ENCODE measurements at places on chromosomes 4 and X. TPM values are rescaled to one million over a fixed set of nuclear protein-coding genes. Genes with fewer than 3 reads are reported as not detected.

GRCh38 chr4:172787111-172787510 is 381.5 kb upstream of the GALNT7 start:
- DNase-seq: no peak

GRCh38 chr4:1092983-1093361 is 20.4 kb downstream of the RNF212 start:
- DNase-seq: no peak

The IBSP gene
- total RNA-seq: not detected

DNA sequence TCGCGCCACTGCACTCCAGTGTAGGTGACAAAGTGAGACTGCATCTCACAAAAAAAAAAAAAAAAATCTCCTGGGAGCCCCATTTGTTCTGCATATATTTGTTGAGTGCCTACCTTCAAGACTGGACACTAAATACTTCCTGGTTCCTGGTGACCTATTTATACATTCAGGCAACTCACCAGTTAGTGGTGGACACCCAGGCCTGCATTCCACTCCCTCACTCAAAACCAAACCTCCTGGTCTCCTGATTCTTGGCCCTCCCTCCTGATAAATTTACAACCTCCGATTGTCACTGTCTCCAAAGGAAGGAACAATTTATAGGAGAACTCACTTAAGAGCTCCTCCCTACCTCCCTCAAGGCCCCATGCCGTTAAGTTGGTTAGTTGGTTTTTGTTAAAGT is 3.1 kb downstream of the SYAP1 start:
- DNase-seq: no peak

The TEC gene
- 7.2 TPM for total RNA-seq

GRCh38 chrX:110412971-110413726 is 54.5 kb downstream of the RTL9 start:
- peak; percentile 29 for DNase-seq

The NKAP gene
- total RNA-seq: 7.3 TPM

DNA sequence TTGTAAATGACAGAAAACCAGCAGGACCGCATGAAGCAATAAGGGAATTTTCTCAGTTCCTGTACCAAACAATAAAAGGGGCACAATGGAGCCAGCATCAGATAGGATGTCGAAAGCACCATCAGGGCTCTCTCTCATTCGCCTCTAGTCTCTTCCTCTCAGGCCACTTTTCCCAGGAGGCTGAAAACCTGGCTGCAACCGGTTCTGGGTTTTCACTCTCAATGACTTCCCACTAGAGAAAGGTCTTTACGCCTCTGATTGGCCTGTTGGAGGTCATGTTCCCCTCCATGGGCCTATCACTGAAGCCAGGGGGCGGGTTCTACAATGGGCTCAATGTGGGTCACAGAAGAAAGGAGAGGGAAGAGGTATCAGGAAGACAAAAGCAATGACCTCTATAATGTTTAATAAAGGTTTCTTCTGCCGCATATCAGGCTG is 29.3 kb downstream of the ZNF827 start:
- DNase-seq: no peak
